ENCODE measurements at places on chromosomes 11 and 22.

- no peak for DNase-seq
These were observed 686 bp downstream of the KIF18A start for GRCh38 chr11:28107191-28107749.

- no peak for DNase-seq
These were observed 991 bp upstream of the OSM start for GRCh38 chr22:30267382-30268302.

DNA sequence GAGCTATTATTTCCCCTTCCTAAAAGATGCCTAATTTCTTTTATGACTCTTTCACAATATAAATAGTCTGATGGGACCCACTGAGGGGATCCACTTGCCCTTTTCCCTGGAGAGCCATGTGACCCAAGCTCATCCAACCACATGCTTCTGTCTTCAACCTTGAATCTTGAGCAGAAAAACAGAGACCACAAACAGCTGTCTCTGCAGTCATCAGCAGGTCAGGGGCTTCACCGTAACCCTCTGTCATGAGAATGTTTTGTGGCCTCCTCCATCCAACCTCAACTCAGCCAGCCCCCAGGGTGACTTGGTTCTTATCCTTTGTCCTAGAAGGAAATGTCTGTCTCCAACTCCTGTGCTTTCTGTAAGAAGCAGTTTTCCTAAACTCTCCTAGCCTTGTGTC lies 129.6 kb upstream of the POU2AF2 start:
- DNase-seq = no peak

GRCh38 chr11:36574486-36574885 lies 6.7 kb downstream of the RAG1 start:
- no peak for DNase-seq

DNA sequence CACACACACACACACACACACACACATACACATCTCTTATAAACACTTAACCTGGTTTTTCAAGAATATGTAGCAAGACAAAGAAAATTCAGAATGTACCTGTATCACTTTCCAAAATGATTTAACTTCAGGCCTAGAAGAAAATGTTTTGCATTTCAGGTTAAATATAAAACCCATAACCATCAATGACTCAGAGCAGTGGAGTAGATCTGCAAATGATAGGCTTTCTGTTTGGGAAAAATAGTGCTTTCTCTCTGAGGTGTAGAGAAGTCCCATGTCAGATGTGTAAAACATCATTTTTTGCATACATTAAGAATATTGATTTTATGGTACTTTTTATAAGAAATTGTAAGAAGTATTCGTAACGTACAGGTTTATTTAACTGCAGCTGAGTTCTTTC lies 116.9 kb downstream of the STK33 start:
- no peak for DNase-seq

GRCh38 chr11:94546886-94547285 lies 3.2 kb downstream of the FUT4 start:
- DNase-seq = no peak

GRCh38 chr11:34850334-34850733 lies 65.8 kb downstream of the APIP start:
- no peak for DNase-seq

- no peak for DNase-seq
These were observed 8.8 kb downstream of the MUC6 start for GRCh38 chr11:1027483-1028290.

GRCh38 chr11:12152321-12152720 lies 41.9 kb downstream of the MICAL2 start:
- DNase-seq = no peak

GRCh38 chr22:48561676-48562075 lies 1266.0 kb downstream of the BRD1 start:
- no peak for DNase-seq

- no peak for DNase-seq
These were observed 14.3 kb downstream of the TP53AIP1 start for GRCh38 chr11:128928400-128928799.

- no peak for DNase-seq
These were observed 6.5 kb downstream of the RBFOX2 start for GRCh38 chr22:36022162-36022561.

DNA sequence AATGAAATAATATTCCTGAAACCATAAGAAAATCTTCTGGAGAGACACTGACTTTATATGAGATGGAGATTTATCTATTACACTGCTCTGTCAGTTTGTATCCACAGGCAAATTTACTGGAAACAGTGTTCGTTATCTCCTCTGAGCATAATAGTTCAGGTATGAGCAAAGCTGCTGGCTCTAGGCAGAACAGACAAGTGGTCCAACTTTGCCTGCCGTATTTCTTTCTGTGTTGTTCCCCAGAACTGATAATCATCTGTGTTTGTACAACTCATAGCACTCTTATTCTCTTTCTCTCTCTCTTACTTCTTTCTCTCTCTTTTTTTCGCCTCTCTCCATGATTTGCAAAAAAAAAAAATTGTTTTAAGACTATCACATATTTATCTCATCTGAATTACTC lies 623.8 kb upstream of the CHORDC1 start:
- no peak for DNase-seq

DNA sequence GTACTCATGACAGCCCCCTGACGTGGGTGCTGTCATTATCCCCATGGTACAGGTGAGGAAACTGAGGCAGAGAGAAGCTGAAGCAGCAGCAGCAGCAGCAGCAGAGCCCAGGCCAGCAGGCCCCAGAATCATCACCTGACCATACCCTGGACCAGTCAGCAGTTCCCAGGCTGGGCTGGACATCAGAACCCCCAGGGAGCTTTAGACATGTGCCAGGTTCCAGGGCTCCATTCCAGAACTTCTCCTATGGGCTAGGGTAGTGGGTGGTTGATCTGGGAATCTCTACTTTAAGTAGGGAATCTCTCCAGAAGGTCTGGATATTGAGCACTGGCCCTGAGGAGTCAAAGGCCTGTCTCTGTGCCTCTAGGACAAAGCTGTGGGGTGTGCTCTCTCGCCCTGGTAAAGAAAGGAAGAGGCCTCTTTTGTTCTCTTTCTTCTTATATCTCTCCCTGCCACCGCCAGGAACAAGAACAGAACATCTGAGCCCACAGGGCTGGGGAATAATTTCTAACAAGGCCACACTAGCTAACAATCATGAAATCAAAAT lies 26.6 kb downstream of the MAFF start:
- DNase-seq = no peak

GRCh38 chr22:47315862-47316419 lies 553.5 kb downstream of the TBC1D22A start:
- no peak for DNase-seq

- DNase-seq = no peak
These were observed 46.1 kb downstream of the RRAS2 start for GRCh38 chr11:14312736-14313438.

GRCh38 chr11:61950035-61950547 lies at the start of gene BEST1:
Gene BEST1, plus strand, starts transcription at chr11:61950351. Its CDS starts 1,456 bp downstream, at chr11:61951807.
- DNase-seq = no peak

- DNase-seq = peak; percentile 31
These were observed 2.4 kb downstream of the GAS2L1 start for GRCh38 chr22:29308791-29309262.

DNA sequence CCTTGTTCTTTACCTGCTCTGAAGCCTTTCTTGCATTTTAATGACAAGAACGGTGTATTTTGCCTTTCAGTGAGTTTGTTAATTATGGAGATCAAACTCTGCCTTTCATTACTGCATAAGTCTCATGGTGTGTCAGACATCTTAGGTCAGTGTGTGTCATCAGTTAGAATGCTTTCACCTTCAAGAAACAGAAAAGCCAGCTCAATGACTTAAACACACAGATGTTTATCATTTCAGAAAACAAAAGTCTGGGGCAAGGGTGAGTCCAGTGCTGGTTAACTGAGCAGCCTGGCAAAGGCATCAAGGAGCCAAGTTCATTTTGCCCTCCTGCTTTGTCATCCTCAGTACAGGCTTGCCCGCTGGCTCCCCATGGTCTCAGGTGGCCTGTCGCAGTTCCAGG lies 54.5 kb downstream of the PACS1 start:
- no peak for DNase-seq

DNA sequence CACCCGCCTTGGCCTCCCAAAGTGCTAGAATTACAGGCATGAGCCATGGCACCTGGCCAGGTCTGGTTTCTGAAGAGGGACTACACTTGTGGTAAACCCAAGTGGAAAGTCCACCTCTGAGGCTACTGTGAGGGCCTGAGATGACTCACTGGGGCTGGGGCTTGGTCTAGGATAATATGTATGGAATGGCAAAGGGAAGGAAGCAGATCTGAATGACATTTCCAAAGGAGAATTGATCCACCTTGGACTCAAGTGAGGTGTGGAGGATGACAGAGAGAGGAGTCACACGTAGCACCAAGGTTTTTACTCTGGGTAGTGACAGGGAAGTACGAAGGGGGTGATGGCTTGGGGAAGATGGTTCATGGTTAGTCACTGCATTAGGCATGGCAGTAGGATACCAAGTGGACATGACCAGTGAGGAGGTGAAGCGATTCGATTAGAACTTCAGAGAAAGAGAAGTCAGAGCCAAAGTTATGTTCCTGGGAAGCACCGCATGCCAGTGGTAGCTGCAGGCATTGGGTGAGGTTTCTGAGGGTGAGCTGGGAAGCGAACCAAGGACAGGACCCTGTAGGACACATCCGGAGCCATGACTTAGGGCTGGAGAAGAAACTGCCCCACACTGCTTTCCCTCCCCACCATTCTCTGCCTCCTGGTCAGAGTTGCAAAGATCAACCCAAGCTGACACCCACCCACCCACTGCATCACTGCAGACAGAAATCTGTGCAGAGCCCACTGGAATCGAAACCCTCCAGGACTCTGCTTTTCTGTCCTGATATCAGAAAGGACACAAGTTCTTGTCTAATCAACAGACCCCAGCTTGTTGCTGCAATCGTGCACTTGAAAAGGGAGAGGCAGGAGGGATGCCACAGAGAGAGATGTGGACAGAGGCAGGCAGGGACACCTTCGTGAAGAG lies 13.0 kb upstream of the BCL9L start:
- no peak for DNase-seq

DNA sequence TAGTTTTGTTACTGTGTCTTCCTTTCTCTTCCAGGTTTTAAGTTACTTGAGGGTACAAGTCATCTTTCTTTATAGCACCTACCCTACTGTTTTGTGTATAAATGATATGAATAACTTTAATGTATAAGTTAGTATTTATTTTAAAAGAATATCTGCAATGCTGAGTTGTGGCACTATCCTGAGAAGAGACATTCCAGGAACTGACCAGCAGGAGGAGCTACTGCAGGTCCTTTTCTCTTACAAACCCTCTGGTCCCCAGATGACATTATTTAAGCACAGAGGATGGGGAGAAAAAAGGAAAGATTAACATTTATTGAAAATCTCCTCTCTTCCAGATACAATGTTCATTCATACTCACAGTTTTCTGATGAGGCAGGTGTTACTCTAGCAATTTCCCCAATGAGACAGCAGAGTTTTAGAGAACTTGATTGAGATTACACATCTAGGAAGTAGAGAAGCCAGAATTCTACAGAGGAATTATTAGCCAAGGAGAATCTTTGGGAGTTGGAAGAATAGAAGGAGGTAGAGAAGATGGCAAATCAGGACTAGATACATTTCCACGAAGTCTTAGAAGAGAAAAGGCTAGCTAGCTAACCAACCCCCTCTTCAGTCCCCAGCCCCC lies 541.2 kb upstream of the API5 start:
- DNase-seq = no peak

DNA sequence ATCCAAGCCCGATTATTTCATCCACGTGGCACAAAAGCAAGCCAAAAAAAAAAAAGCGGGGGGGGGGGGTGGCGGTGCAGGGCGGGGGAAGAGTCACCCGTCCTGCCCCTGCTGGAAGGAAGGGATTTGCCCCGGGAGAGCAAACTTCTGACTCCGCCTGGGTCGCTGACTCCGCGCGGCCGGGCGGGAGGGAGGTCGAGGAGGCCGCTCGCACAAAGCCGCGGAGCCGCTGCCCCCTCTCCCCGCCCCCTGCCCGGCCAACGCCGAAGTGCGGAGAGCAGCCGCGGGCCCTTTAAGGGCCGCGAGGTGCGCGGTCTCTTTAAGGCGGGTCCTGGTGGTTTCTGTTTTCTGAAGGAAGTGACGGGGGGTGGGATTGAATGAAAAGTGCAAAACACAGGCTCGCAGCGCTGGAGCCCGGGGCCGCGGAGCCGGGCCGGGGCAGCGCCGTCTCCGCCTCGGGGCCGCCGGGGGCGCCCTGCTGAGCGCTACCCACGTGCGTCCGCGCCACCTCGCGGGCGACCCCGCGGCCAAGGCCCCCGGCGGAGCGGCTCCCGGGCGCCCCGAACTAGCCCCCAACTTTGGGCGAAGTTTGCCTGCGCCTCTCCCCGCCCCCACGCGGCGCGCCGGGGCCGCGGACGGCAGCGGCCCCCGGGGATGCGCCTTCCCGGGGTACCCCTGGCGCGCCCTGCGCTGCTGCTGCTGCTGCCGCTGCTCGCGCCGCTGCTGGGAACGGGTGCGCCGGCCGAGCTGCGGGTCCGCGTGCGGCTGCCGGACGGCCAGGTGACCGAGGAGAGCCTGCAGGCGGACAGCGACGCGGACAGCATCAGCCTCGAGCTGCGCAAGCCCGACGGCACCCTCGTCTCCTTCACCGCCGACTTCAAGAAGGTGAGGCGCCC lies at the start of gene OAF:
Gene OAF (plus strand): TSS at position 407 of the 896 bp plus-strand sequence. CDS start 248 bp downstream, at position 655.
- peak; percentile 26 for DNase-seq

- DNase-seq = no peak
These were observed 37.1 kb downstream of the PKNOX2 start for GRCh38 chr11:125201525-125202141.

DNA sequence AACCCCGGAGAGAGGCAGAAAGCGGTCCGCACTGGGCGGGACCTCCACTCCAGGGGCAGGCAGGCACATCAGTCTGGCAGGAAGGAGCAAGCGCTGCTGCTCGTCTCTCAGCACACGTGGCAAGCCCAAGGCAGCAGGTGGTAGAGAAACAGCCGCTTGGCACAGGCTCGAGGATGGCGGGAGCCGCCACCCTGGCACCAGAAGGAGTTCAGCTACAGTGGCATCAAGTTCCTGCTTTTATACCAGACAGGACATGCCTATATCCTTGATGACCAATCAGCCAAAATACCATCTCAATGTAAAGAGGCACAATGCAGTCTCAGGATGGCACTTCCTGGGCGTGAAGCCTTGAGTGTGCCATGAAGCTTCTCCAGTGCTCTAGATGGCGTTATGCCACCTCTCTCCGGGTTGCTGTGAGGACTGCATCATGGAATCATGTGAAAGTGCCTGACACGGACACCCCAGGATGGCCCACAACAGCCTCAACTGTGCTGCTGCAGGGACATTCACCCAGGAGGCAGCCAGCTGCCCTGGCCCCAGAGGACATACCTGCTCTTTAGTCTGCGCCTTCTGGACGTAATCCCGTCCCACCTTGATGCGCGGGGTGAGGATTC lies 64.8 kb downstream of the APOL1 start:
- no peak for DNase-seq

DNA sequence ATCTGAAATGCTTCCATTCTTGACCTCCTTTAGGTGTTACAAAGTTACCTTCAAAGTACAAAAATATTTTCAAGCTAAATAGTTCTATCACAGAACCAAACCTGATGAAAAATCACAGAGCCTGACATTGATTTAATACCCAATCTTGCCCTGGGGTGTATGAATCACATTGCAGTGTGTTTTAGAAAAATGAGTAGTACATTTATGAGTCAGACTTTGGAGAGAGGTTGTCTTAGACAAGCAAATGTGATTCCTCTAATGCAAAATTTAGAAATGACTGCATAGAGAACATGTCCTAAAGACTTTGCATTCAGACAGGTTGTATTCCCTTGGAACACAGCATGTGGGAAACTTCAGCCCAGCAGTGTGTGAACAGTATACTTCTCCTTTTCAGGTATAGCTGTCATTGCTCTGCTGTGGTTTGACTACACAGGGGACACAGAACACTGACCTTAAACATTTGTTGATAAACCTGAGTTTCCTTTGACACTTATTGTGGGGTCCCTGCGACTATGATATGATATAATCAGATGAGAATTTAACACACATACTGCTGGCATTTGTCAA lies 972.1 kb downstream of the JRKL start:
- no peak for DNase-seq

All from effector memory CD8-positive, alpha-beta T cell (primary cell).